ENCODE measurements at places on chromosomes 6 and 20. TPM values are rescaled to one million over a fixed set of nuclear protein-coding genes. Genes with fewer than 3 reads are reported as not detected.

The ZC3H12D gene
- 0.20 TPM for total RNA-seq

DNA sequence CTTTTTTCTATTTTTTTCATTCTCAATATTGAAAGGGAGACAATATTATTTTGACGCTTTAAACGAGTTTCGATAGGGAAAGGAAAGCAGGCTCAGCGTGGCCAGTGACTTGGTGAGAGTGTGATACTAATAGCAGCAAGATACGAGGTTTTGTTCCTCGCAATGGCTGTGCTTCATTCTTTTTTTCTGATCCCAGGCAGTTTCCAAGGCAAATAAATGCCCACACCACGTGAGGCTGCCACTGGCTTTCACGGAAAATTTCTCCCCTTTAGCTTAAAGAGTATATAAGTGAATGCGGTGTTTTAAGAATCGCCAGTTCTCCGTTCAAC is 196.4 kb upstream of the ZNF184 start:
- DNase-seq: no peak
- H3K27ac ChIP-seq: no peak overlapping the region
- H3K27me3 ChIP-seq: peaks cover 26% of the 10 kb centered on the region
- no peak overlapping the region for H3K4me3 ChIP-seq
- H3K4me1 ChIP-seq: no peaks in the 10 kb centered on the region

DNA sequence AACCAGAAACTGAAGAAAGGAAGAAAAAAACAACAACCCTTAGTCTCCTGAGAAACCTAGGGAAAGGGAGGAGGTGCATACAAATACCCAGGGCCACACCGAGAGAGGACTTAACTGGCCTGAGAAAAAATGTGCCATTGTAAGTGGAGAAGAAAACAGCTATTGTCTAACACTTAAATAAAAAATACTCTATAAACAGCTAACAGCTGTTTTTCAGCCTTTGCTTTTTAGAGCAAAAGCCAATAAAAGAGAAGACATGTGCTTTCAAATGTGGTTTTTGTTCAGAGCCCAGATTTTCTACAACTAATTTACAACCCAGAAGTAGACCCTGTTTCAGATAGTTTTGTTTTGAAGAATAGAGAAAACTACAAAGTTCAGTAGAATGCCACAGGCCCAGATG is 56.0 kb upstream of the SLC22A16 start:
- no peak for DNase-seq
- no peaks in the 10 kb centered on the region for H3K27me3 ChIP-seq
- no peak overlapping the region for H3K4me3 ChIP-seq

GRCh38 chr20:36399147-36399968 is 93.2 kb downstream of the DLGAP4 start:
- no peaks in the 10 kb centered on the region for H3K36me3 ChIP-seq
- no peak for DNase-seq
- H3K4me3 ChIP-seq: no peak overlapping the region
- H3K4me1 ChIP-seq: no peaks in the 10 kb centered on the region
- H3K27ac ChIP-seq: no peak overlapping the region
- no peaks in the 10 kb centered on the region for H3K27me3 ChIP-seq

DNA sequence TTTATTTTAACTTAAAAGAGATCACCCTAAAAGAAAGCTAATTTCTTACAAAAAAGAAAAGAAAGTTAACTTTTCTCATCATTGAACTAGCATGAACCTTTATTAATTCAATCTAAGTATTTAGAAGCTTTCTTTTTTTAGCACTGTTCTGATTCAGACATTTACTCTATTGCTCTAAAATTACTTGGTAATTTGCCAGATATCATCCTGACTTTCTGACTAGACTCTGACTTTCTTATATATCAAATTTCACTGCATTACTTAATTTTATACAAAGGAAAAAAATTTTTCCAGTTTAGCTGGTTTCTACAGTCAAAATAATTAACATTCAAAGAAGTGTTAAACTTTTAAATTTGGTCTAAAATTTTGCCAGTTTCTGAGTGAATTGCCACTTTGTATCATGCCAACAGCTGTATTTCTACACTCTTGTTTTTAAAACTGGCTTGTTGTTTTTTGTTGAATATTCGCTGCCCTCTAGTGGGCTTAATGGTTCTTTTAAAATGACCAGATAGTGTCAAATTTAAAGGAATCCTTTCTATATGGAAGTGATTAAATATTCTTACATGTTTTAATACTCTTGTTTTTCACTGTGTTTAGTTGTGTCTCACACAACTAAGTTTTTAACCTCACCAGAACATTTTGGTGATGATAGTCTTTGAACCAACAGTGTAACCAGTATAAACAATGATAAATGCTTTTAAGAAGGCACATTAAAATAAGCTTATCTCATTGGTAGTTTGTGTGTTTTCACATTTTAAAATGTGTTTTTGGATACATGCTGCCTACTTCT is 102.0 kb downstream of the POPDC3 start:
- H3K27ac ChIP-seq: no peak overlapping the region
- no peak for DNase-seq
- no peak overlapping the region for H3K4me3 ChIP-seq
- no peaks in the 10 kb centered on the region for H3K4me1 ChIP-seq
- H3K27me3 ChIP-seq: no peaks in the 10 kb centered on the region

DNA sequence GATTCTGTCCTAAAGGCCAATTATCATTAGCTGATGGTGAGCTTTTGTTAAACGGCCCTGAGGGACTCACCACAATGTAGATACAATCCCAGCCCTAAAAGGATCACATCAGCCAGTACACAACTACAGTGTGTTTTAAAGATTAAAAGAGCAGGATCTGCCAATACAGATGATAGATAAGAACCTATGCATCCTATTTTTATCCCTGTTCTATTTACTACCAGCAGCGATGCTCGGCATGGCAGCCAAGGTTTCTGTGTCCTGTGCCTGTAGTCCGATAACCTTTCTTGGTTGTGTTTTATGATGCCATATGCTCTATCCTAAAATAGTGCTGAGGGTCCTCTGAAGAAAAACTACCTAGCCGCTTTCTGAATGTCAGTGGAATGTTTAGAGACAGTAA is 289.4 kb downstream of the PHACTR1 start:
- H3K27me3 ChIP-seq: peaks cover 6% of the 10 kb centered on the region
- H3K4me3 ChIP-seq: no peak overlapping the region
- no peak overlapping the region for H3K27ac ChIP-seq

The SIRPD gene
- total RNA-seq: not detected

The SEL1L2 gene
- total RNA-seq: 1.5 TPM

DNA sequence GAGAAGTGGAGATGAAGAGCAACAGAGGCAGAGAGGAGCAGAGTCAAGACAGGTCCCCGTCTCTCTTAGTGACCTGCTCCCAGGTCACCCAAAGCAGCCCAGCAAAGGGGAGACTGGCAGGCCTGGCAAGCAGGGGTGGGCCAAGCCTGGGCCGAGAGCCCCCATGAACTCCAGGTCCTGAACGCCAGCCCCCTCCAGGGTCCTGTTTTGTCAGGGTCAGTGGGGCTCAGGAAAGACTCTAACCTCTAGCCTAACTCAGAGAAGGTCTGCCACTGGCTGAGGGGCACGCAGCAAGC is 1.2 kb downstream of the NECAB3 start:
- H3K36me3 ChIP-seq: peaks cover 43% of the 10 kb centered on the region
- H3K27me3 ChIP-seq: no peaks in the 10 kb centered on the region
- peak overlapping the region; percentile 92 for H3K4me3 ChIP-seq
- peaks cover 24% of the 10 kb centered on the region for H3K4me1 ChIP-seq

The TMEM200A gene
- 0.24 TPM for total RNA-seq

DNA sequence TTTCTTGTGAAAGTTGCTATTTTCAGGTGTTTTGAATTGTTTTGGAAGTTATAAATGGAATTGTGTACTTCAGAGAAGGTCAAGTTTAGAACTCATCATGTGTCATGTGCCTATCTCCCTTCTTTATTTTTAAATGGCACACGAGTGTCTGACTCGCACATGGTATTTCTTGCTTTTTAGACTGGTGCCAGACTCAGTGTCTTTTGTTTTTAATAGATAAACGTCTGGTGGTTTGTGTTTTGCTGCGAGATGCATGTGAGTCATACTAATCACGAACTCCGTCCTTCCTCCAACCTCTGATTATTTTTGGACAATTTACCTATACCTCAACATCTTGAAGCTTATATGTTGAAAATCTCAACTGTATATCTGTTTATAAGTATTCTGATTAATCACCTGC is 292.1 kb downstream of the CDKAL1 start:
- H3K27ac ChIP-seq: no peak overlapping the region
- H3K36me3 ChIP-seq: no peaks in the 10 kb centered on the region
- H3K27me3 ChIP-seq: no peaks in the 10 kb centered on the region
- DNase-seq: no peak
- no peak overlapping the region for H3K4me3 ChIP-seq
- H3K4me1 ChIP-seq: peaks cover 15% of the 10 kb centered on the region

The PEX6 gene
- total RNA-seq: 15.4 TPM

DNA sequence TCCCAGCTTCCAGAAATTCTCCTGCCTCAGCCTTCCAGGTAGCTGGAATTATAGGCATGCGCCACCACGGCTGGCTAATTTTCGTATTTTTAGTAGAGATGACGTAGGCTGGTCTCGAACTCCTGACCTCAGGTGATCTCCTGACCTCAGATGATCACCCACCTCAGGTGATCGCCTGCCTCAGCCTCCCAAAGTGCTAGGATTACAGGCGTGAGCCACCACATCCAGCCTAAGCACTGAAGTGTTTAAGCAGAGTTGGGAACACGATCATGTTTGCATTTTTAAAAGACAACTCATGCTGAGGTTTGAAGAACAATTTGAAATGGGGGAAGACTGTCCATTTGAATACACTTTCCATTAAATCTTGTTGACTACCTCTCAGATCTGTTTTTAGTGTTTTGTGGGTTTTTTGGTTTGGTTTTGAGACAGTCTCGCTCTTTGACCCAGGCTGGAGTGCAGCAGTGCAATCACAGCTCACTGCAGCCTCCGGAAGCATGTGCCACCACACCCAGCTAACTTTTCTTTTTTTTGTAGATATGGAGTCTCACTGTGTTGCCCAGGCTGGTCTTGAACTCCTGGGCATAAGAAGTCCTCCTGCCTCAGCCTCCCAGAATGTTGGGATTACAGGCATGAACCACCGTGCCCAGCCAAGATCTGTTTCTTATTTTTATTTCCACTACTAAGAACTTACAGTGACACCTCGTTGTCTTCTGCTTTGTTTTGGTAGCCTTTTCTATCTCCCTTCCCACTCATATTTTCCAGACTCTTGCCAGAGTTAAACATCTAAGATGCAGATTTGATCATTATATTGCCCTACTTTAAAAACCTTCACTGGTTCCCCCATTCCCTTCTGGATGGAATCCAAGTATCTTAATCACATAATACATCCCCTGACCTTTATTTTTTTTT is 5.5 kb downstream of the CASP8AP2 start:
- H3K4me3 ChIP-seq: no peak overlapping the region
- H3K27me3 ChIP-seq: no peaks in the 10 kb centered on the region
- H3K27ac ChIP-seq: no peak overlapping the region
- peaks cover 35% of the 10 kb centered on the region for H3K36me3 ChIP-seq

The MKKS gene
- total RNA-seq: 18.8 TPM

- no peak overlapping the region for H3K27ac ChIP-seq
- no peak for DNase-seq
- no peaks in the 10 kb centered on the region for H3K36me3 ChIP-seq
- no peaks in the 10 kb centered on the region for H3K27me3 ChIP-seq
- H3K4me3 ChIP-seq: no peak overlapping the region
These were observed 3.5 kb downstream of the TBPL1 start for GRCh38 chr6:133956416-133957049.

The DDX43 gene
- not detected for total RNA-seq

DNA sequence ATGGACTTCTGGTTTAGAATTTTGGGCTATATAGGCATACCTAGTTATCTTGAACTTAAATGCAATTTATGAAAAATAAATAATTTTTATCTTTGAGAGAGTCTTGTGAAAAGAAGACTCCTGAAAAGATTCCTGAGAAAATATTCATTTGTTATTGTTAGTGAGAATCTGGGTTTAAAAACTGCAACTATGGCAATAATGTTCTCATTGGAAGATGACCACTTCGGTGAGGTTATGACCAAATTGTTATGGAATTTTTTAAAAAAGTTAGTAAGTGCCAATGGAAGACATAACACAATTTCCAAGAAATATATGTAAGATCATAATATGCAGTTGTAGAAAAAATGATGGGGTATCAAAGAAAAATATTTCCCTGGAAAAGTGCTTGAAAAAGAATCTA is 46.3 kb downstream of the GRIK2 start:
- DNase-seq: no peak
- H3K4me3 ChIP-seq: no peak overlapping the region
- no peaks in the 10 kb centered on the region for H3K27me3 ChIP-seq
- H3K27ac ChIP-seq: no peak overlapping the region

The CPXM1 gene
- 1.3 TPM for total RNA-seq

The KCNB1 gene
- 22.9 TPM for total RNA-seq

DNA sequence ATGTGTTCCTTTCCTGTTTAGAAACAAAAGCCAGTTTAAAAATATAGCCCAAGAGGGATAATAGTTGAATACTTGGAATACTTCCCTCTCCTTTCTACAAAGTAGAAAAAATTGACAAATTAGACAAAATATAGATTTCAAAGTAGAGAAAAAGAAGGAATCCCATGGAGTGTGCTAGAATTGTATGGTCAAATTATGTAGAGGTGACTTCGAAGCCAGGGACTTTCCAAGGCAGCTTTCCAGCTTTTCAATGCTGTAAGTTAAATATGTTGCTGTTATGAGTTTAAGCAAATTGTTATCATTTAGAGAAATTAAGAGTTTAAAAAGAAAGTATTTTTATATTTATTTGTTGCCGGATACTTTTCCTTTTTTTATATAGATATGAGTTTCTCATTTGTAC is 415.5 kb upstream of the OPRM1 start:
- H3K4me3 ChIP-seq: no peak overlapping the region
- DNase-seq: no peak
- H3K36me3 ChIP-seq: no peaks in the 10 kb centered on the region
- H3K4me1 ChIP-seq: no peaks in the 10 kb centered on the region
- H3K27ac ChIP-seq: no peak overlapping the region

GRCh38 chr6:54353975-54354374 is 45.7 kb downstream of the TINAG start:
- no peak overlapping the region for H3K4me3 ChIP-seq
- H3K4me1 ChIP-seq: no peaks in the 10 kb centered on the region
- H3K27ac ChIP-seq: no peak overlapping the region
- H3K27me3 ChIP-seq: no peaks in the 10 kb centered on the region
- no peaks in the 10 kb centered on the region for H3K36me3 ChIP-seq

The PKHD1 gene
- total RNA-seq: 0.02 TPM

DNA sequence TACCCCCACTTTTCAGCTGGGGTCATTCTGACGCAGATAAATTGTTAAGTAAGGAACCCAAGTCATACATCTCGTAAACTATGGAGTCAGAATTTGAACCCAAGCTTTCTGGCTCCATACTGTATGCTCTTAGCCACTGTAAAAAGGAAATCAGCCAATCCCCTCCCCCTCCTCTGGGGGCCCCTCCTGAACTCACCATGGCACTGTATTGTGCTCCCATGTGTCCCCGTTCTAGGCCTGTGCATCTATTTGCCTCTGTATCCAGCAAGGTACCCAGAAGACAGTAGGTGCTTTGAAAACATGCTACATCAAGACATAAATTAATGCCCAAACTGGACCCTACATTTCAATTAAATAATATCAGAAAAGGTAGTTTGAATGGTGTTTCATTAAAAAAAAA is 98.5 kb downstream of the PREP start:
- H3K27ac ChIP-seq: no peak overlapping the region
- no peaks in the 10 kb centered on the region for H3K27me3 ChIP-seq
- H3K4me1 ChIP-seq: peaks cover 28% of the 10 kb centered on the region
- DNase-seq: no peak
- H3K36me3 ChIP-seq: no peaks in the 10 kb centered on the region

The DEFB116 gene
- not detected for total RNA-seq

Measured in psoas muscle (tissue), 8 donors.